Esophagus squamous epithelium (tissue), 5 donors: ENCODE measurements at places on chromosomes 12 and 14.

DNA sequence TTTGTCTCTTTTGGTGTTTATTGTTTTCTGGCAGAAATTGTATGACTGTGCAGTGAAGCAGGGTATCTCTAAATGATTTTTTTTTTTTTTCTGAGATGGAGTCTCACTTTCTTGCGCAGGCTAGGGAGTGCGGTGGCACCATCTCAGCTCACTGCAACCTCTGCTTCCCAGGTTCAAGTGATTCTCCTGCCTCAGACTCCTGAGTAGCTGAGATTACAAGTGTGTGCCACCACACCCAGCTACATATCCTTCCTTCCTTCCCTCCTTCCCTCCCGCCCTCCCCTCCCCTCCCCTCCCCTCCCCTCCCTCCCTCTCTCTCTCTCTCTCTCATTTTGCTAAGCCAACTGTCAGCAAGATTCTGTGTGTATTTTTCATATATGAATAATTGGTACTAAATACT lies 94.4 kb downstream of the PPHLN1 start:
- no peak for DNase-seq

DNA sequence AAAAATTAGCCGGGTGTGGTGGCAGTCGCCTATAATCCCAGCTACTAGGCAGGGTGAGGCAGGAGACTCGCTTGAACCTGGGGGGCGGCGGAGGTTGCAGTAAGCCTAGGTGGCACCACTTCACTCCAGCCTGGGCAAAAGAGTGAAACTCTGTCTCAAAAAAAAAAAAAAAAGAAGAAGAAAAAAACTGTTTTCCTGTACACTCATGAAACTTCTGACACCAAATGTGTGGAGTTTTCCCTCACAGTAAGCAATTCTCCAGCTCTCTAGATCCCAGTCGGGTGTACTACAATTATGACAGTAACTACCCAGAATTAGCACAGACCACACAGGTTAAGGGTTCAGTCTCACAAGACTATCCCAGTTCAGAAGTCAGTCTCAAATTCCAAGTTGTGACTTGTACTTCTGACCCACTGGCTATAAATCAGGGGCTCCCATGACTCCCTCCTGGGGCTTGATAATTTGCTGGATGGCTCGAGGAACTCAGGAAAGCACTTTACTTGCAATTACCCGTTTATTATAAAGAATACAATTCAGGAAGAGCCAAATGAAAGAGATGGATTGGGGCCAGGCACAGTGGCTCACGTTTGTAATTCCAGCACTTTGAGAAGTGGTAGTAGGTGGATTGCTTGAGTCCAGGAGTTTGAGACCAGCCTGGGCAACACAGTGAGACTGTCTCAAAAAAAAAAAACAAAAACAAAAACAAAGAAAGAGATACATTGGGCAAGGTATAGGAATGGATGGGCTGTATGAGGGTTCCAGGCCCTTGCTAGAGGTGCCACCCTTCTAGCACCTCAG lies 12.4 kb upstream of the ARF6 start:
- DNase-seq: no peak

GRCh38 chr12:126474703-126475102 lies 1409.5 kb downstream of the AACS start:
- no peak for DNase-seq

- no peak for DNase-seq
Measured at GRCh38 chr12:126734710-126735109, 1532.3 kb upstream of the TMEM132C start.

- DNase-seq: no peak
Measured at GRCh38 chr12:23758608-23759007, 190.9 kb downstream of the SOX5 start.

DNA sequence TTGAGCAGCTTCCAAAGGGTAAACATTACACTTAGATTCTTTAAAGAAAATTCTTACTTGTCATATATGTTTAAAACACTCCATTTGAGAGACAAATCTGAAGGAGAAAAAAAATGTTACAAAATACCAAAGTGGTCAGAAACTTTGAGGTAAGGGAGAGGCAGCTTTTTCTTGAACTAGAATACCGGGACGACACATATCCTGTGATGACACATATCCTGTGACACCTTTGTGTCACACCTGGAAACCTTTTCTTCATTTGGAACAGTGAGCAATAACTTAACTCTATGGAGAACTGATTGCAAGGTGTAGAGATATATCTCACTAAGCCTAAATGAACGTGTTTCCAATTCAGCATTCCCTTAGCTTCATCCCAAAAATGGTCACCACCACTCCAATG lies 4.6 kb upstream of the GRIN2B start:
- no peak for DNase-seq

DNA sequence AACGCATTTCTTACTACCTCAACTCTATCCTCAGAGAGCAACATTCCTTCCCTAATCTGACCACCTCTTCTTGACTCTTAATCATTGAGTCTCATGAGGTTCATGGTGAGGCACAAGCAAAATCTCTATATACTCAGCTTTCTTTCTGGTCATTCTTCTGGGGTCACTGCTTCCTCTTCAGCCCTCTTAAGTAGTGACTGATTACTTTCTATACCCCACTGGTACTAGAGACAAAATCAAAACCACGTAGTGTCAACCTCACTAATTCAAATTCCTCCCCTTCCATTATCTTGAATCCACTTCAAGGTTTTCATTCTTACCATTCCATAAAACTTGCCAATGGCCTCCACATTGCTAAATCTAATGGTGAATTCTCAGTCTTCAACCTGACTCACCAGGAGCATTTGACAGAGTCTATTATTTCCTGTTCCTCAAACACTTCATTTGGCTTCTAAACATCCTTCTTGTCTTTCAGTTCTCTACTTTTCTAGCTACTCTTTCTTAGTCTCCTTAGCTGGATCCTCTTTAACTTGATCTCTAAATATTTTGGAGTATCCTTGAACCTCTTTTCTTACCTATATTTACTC lies 6.8 kb downstream of the WDHD1 start:
- DNase-seq: no peak
